ENCODE measurements at places on chromosomes 16 and 17.

DNA sequence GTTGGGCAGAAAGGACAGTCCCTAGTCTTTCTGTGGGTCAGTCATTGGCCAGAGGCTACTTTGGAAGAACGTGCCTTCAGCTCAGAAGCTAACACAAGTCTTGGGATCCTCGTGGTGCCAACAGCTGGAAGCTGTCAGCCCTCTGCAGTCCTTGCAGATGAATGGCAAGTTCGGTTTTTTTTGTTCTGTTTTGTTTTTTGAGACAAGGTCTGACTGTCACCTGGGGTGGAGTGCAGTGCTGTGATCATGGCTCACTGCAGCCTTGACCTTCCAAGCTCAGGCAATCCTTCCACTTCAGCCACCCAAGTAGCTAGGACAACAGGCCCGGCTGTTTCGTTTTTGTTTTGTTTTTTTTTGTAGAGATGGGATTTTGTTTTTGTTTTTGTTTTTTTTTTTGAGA lies 149.4 kb downstream of the SPECC1 start:
- DNase-seq = no peak

DNA sequence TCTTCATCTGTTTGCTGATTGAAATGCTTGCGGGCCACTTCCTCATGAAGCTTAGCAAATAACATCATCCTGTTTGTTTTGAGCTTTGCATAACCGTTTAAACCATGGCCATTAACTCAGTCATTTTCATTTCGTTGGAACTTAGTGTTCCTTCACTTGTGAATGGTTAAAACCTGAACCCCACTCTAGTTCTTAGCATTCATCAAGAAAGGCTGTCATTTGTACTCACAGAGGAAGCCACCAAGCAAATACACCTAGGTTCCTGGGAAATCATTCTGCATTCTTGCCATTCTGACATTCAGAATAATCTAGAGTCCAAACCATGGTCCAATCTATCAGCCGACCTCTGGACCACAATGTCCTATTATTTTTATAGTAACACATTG lies 8.4 kb upstream of the TAT start:
- no peak for DNase-seq

DNA sequence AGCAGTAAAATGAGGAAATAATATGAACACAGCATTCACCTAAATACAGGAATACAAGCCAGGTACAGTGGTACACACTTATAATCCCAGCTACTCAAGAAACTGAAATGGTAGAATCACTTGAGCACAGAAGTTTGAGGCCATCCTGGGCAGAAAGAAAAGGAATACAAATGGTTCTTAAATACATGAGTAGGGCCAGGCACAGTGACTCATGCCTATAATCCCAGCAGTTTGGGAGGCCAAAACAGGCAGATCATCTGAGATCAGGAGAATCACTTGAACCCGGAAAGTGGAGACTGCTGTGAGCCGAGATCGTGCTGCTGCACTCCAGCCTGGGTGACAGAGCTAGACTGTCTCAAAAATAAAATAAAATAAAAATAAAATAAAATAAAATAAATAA lies 23.0 kb upstream of the SMG8 start:
- DNase-seq = peak; percentile 5

GRCh38 chr17:62663304-62663703 lies 35.8 kb downstream of the MRC2 start:
- no peak for DNase-seq

DNA sequence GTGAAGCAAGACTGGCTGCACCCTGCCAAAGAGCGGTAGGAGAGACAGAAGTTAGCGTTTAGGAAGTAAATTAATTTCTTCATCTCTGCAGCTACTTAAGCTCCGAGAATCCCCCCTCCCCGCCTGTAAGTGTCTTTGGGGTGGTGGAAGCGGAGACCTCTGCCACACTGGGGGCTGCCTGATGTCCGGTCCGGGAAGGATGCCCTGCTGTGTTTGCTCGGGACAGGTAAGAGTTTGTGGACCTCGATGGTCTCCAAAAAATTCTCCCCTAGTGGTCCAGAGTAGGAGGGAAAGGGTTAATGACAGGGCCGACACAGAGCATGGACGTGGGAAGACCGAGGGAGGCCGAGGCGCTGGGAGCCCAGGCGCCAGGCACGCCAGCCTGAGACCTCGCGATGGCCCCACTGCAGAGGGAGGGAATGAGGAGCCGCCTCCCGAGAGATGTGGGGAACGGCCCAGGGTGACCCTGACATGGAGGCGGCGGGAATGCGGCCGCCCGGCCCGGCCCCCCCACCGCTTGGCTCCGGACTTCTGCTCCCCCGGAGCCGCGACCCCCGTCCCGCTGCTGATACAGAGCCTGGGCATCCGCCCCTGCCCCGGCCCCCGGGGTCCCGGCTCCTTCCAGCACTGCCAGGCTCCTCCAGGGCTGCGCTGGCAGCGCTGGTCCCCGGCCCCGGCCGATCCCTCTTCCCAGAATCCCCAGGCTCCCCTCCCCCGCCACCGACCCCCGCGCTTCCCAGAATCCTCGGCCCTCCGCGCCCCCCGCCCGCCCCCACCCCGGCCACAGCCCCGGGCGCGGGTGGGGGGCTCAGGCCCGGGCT lies 680 bp downstream of the ZNF629 start:
- peak; percentile 63 for DNase-seq

DNA sequence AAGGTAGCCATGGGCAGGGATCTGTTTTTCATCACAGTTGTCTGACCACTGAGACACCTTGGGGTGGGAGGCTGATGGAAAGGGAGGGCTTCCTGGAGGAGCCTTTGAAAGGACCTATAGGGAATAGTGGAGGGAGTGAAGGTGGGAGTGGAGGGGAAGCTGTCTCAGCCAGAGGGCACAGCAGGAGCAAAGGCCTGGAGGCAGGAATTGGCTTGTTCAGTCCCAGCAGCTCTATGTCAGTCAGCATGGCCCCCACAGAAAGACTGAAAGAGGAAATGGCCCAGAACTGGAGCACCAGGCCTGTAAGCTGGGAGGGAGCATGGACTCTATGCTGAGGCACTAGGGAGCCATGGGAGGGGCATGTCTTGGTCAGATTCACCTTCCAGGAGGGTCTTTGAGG lies 12.8 kb upstream of the CBFB start:
- DNase-seq = no peak

DNA sequence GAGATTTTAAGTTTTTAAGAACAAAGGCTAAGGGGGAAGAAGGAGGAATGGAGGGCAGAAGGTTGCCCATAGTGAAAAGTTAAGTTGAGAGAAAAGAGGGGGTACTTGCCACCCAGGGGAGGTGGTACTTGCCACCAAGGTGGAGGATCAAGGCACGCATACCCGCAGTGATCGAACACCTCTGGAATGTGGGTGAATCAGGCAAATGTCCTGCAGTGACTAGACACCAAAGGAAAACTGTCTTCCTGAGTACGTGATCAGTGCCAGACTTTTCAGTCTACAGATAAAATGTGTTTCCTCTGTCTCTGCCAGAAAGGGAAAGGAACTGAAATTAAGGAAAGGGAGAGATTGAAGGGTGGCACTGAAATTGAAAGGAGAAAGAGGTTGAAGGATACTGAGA lies 2285.3 kb downstream of the TP53TG3F start:
- DNase-seq = no peak

GRCh38 chr17:18017958-18018357 lies 21.0 kb downstream of the ATPAF2 start:
- no peak for DNase-seq

DNA sequence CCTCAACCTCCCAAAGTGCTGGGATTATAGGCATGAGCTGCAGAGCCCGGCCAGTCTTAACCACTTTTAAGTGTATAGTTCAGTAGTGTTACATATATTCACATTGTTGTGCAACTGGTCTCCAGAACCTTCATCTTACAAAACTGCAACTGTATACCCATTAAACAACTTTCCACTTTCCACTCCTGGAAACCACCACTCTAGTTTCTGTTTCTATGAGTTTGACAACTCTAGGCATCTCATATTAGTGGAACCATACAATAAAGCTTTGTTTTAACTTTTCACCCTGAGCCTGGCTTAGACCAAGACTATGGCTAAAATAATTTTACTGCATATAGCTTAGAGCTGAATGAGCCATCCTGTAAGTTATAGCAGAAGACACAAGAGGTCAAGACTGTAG lies 108.0 kb upstream of the GOT2 start:
- no peak for DNase-seq

- DNase-seq = peak; percentile 48
Measured at GRCh38 chr17:1490643-1491442, 1.6 kb downstream of the MYO1C start.

DNA sequence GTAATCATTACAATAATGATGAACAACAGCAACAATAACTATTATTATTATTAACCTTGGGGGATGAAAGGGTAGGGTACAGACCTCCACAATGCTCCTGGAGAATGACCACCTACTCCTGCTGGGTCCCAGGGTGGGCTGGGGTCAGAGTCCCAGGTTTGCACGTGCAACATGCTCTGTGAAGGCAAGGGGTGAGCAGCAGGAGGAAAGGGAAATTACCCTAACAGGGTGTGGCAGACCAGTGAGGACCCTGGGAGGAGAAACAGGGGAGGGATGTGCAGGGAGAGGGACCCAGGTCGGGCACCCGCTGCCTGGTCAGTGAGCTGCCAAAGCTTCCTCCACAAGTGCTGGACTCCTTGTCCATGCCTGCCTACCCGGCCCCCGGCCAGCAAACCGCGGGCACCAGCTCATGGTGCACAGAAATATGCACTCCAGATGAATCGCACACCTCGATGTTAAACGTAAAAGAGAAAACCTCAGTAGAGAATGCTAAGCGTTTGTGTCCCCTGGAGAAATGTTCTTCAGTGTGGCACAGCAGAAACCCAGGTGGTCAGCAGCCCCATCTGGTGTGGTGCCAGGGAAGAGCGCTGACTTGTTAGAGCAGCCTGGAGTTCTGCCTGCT lies 767.1 kb downstream of the KCNJ18 start:
- DNase-seq = no peak

DNA sequence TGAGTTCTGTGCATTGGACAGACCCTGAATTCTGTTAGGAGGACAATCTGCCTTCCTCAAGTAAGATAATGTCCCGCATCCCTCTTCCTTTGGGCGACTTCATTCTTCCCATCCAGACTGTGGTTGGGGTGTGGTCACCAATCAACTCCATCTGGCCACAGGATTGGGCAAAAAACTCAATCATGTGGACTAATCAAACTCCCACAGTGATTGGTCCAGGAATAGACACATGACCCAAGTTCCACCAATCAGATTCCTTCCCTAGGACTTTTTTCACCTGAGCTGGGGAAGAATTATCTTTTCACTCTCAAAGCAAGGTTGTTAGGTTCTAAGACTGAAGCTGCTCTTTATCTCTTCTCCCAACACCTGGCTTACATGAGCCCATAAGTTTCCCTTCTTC lies 13.2 kb upstream of the NKD1 start:
- DNase-seq = no peak

GRCh38 chr16:85213926-85214675 lies 101.8 kb upstream of the CIBAR2 start:
- no peak for DNase-seq

- peak; percentile 26 for DNase-seq
Measured at GRCh38 chr17:9235346-9235745, 214.0 kb downstream of the NTN1 start.

DNA sequence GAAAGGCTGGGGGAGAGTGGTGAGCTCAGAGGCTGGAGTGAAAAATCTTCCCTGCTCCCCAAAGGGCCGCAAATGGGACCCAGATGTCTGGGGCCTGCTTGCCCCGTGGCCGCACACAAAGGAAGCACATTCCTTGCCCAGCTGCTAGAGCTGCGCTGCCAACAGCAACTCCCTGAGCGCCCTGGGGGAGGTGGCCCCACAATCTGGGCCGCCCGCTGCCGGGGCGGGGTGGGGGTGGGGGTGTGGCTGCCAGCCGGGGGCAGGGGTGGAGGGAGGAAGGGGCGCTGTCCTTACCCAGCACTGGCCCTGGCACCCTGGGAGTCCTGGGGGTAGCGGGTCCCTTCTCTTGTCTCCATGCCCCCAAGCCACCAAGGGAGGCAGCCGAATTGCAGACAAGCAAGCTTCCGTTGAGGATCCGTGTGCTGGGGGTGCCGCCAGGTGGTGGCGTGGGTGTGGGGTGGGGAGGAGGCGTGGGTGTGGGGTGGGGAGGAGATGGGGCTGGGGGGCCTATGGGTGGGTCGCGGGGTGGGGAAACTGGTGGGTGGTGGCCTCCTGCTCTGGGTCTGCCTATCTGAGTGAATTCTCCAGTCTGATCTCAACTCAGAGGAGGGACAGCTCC lies 48.4 kb upstream of the PABPN1L start:
- peak; percentile 75 for DNase-seq

GRCh38 chr16:81632392-81633146 lies 146.5 kb upstream of the PLCG2 start:
- peak; percentile 60 for DNase-seq

- no peak for DNase-seq
Measured at GRCh38 chr17:81976332-81977210, 858 bp upstream of the ASPSCR1 start.

- DNase-seq = no peak
Measured at GRCh38 chr17:42387661-42388380, 421 bp downstream of the STAT3 start.

DNA sequence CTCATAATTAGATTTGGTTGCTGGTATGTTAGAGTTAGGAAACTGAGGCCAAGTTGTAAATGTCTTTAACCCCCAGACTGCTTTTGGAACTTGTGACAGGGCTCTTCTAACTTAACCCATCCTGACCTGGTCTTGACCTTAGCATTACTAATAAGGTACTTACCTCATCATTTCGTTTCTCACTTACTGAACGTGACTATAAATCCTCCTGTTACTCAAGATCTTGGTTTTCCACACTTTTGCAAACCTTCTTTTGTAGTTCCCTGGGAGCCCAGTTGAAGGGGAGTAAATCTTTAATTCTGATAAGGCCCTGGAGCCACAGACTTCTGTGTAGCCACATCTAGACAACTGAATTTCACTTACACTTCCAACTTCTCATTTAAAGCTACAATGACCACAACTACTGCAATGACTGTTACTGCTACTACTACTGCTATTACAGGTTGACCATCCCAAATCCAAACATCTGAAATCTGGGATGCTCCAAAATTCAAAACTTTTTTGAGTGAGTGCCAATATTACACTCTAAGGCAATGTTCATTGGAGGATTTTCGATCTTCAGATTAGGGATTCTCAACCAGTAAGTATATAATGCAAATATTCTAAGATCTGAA lies 248.8 kb upstream of the TBX2 start:
- peak; percentile 74 for DNase-seq

GRCh38 chr17:51097708-51098446 lies 22.8 kb downstream of the SPAG9 start:
- no peak for DNase-seq

DNA sequence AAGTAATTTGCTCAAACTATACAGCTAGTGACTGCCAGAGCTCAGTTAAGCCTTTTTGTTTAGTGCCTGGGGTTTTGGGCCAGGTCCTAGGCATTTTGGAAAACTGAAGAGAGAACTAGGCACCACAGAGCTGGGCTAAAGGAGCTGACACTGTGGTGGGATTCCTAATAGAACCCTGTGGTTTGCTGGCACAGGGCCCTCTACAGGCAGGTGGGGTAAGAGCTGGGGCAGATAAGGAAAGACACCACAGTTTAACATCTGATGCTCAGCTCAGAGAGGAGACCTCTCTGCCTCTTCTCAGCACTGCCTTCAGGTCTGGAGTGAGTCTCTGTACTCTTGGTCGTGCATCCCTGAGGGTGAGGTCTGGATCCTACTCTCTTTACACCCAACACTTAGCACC lies 121.2 kb downstream of the SNX11 start:
- DNase-seq = no peak

- DNase-seq = no peak
Measured at GRCh38 chr17:56425483-56425882, 168.0 kb upstream of the NOG start.

GRCh38 chr16:49698931-49699840 lies 156.7 kb downstream of the ZNF423 start:
- peak; percentile 76 for DNase-seq
